ENCODE measurements at places on chromosomes 13 and 19.
A peak's percentile ranks its signal among the peaks of the same experiment; 100 is the strongest.

- no peak for DNase-seq
These were observed 4.6 kb upstream of the KBTBD6 start for GRCh38 chr13:41137241-41137640.

DNA sequence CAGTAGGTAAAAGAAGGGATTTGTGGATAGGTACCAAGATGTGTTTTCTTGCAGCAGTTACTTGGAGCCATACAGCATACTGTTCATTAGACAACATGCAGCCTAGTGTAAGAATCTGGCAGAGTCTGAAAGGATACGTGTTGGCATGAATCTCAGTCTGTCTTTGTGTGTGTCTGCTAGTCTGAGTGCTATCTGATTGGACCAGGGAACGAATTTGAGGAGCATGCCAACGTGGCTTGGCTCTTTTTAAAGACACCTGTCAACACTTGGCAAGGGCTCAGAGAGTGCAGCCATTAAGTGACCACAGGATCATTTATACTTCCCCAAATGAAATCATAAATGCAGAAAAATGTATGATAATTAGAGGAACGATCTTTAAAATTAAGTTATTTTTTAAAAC, 27.6 kb upstream of the ATXN8OS start:
- no peak for DNase-seq

- DNase-seq, result no peak
These were observed 126.0 kb downstream of the RAP2A start for GRCh38 chr13:97559981-97560380.

DNA sequence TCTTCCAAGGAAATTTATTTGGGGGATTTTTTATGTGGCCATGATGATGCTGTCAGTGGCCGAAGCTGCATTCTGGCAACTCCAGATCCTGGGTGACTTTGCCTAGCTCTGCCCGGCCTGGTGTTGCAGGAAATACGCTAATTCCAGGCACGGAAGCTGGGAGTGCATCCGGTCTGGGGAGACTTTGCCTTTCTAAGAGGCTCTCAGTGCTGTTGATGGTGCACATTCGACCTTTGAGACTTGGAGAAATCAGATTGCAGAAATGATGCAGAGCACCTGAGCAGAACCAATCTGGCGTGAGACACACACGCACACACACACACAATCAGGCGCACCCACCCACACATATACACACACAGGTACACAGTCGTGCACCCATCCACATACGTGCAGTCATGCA, 5.9 kb upstream of the TMEM255B start:
- DNase-seq, result no peak

DNA sequence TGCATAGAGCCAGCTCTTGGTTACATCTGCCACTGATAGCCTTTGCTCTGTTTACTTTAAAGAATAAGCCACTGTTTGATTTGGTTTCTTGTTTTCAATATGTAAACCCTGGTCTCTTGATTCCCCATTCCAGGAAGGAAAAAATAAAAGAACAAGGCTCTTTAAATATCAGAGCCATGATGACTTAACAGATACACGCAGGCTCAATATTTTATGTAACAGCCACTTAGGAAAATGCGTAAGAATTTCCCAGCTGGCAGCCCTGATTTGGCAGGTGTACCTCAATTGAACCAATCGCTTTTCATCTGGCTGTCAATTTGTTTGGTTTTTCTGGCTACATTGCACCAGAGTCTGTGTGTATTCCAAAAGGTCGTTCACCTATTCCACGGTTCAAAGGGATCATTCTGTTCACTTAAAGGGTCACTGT, 65.6 kb downstream of the IRS2 start:
- DNase-seq, result no peak

DNA sequence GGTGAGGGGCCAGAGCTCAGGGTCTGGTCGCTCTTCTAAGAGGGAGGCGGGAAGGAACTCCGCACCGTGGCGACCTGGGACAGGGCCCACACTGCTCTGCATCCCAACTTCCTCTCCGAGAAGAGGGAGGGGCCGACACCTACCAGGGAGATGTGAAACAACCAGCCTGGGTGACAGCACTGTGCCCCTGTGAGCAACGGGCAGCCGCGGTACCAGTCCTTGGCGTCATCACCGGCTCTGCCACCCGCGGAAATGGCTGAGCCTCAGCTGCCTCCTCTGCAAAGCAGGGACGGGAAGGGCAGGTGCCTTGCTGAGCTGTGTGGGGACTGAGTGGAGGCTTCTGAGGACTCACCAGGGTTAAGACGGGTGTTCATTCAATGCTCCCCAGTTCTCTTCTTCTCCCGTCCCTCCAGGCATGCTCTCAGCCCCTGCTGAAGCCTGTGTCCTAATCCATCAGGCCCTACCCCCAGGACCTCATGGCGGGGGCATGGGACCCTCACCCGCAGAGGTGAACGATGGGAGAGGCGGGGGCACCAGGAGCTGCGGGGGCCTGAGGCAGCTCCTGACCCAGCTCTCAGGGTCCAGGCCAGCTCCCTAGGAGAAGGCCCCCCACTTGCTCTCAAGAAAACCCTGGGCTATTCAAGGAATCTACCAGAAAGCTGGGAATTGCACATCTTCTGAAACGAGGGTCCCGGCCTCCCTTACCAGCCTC, 9.3 kb downstream of the ZNF787 start:
- DNase-seq, result no peak

GRCh38 chr13:25177012-25177411, 4.9 kb upstream of the AMER2 start:
- no peak for DNase-seq

DNA sequence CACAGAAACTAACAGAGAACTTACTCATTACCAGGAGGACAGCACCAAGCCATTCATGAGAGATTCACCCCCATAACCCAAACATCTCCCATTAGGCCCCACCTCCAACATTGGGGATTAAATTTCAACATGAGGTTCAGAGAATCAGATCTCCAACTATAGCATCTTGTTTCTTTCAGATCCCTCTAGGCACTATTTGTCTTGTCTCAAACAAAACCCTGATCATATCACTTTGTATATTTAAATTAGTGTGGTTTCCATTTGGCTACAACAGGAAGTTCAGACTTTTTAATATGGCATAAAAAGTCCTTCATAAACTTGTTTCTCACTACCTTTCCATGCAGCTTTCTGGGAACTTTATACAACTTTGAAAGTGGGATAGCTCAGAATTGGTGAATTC, 699.0 kb upstream of the MIR17HG start:
- DNase-seq, result no peak

DNA sequence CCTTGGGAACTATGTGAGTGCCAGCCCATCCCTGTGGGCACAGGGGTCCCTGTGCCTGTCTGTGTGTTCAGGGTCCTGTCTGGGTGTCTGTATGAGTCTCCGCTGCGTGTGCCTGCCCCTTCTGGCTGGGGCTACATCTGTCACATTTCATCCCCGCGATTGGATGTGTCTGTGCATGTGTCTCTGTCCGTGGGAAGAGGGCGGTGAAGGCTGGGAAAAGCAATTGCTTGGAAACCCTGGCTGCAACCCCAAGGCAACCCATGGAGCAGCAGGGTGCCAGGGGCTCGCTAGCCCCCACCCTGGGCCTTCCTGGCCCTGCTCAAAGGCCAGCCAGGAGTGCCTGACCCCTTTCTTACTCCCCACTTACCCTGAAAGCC, 1.4 kb downstream of the MAG start:
- no peak for DNase-seq

GRCh38 chr19:46306501-46306900, 9.7 kb downstream of the HIF3A start:
- DNase-seq, result no peak

- DNase-seq, result no peak
These were observed 320.8 kb downstream of the PCDH20 start for GRCh38 chr13:61094865-61095264.

DNA sequence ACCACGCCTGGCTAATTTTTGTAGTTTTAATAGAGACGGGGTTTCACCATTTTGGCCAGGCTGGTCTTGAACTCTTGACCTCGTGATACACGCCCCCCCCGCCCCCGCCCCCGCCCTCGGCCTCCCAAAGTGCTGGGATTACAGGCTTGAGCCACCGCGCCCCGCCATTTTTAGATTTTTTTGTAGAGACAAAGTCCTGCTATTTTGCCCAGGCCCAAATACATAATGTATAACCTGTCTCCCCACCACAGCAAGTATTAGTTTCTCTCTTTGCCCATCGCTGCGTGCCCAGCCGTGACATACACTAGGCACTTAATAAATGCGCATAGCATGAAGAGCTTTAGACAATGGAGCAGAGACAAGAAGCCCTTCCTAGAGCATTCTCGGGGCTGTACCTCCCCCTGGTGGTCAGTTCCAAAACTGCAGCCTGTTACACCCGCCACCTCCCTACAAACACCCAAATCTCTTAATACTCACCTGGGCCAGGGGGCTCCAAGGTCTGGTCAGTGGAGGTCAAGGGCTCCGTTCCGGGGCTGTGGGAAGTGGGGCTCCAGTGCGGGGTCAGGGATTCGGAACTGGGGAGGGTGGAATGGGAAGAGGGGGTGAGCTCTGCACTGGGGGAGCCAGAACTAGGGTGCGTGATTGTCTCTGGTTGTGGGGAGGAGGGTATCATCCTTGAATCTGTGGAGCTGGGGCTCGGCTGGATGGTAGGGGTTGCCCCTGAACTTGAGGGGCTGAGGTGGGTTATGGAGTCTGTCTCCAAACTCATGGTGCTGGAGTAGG, 22.5 kb downstream of the IQCN start:
- DNase-seq, result peak; percentile 52

GRCh38 chr19:13872339-13872694, 4.6 kb upstream of the NANOS3 start:
- DNase-seq, result no peak

GRCh38 chr19:41922585-41922984, 5.7 kb downstream of the ERFL start:
- DNase-seq, result no peak

DNA sequence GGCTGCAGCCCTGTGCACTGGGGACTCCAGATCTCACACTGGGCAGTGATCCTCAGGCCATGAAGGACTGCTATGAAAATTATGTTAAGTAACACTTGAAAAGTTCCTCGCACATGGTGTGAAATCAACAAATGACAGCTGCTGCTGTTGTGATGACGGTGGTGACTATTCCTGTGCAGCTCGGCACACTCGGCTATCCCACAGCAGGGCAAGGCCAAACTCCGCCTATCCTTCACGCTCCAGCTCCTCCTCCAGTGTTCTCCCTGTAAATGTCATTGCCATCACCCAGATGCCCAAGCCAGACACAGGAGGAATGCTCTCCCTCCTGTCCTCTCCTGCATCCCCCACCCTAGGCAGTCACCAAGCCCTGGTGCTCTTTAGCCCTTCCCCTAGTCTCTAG, 31.3 kb downstream of the GRIK5 start:
- no peak for DNase-seq

- DNase-seq, result no peak
These were observed 718.0 kb upstream of the SPRY2 start for GRCh38 chr13:81058916-81059290.

GRCh38 chr13:41017159-41017558, 2.0 kb downstream of the ELF1 start:
- no peak for DNase-seq

DNA sequence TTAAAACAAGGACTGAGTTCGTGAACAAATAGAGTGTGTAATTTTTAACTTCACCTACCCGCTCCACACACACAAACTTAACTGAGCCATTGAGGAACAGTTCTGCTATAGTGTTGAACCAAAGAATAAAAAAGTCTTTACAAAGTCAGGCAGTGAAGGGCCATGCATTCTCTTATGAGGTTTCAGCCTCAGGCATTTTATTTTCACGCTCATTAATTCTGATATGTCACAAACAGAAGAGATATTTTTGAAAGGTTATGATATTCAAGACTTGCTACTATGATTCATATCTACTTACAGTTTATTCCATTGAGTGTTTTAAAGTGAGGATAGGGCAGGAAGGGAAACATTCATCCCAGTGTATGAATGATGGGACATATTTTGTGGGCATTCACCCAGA, 282.2 kb downstream of the SLITRK5 start:
- no peak for DNase-seq

- no peak for DNase-seq
These were observed 281.0 kb downstream of the ATP8A2 start for GRCh38 chr13:25652764-25653163.

DNA sequence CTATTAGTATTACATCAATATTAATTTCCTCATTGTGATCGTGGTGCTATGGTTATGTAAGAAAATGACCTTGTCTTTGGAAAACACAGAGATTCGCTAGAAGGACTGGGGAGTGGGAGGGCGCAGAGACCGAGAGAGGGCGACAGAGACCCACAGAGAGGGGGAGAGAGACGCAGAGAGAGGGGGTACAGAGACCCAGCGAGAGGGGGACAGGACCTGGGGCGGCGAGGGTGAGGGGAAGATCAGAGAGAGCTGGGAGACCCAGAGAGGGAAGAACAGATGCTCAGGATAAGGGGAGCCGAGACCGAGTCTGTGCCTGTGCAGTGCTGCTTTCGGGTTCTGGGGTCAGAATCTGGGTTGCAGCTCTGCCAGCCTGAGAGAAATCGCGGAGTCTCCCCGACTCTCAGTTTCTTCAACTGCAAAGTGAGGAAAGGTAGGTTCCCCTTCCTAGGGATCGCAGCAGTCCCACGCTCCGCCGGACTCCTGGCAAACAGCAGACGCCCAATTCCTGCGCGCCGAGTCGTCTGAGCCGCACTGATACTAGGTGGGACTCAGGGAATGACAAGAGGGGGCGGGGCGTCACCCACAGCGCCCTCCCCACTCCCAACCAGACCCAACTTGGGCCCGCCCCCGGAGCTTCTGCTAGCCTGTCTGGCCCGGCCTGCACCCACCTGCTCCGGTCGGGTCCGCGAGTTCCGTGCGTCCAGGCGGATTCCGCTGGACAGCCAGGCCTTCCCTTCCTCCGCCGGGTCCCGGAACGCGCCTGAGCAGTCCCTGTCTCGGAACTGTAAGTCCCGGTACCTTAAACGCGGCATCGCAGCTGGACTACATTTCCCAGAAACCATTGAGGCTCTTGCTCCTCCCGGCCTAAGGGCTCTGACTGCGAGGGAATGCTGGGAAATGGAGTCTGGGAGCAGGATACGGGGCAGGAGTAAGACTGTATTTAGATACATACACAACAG, 15.3 kb downstream of the IZUMO2 start:
- DNase-seq, result peak; percentile 75

DNA sequence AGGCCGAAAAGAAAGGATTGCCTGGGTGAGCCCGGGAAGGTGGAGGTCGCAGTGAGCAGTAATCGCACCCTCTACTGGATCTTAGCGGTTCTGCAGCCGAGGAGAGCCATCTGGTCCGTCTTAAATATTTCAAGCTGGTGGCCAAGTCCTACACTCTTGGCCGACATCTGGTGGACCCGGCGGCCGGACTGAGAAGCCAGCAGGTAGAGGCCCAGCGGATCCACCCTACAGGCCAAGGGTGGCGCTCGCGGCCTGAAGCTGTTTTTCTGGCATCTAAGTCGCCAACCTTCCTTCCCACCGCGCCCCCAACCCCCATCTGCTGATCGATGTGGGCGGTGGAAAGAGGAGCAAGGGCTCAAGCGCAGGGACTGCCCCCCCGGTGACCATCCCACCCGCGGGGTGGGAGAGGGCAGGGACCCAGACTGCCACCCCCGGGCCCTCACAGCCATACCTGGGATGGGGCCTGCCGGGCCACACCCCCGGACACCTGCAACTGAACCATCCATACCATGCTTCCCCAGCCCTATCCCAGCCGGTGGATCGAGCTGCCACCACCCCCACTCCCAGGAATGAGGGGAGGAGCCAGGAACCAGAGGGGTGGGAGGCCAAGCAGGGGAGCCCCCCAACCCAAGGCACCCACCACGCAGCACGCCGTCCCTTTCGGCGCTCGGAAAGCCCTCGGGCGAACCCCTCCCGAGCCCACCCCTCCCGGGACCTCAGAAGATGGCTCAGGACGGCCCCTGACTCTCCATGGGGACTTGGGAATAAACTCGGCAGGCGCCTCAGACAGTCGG, 46.3 kb upstream of the ZNF730 start:
- DNase-seq, result no peak

GRCh38 chr13:35129500-35129899, 187.4 kb downstream of the NBEA start:
- DNase-seq, result no peak

- no peak for DNase-seq
These were observed 106.5 kb downstream of the LHFPL6 start for GRCh38 chr13:39496506-39496905.

All from GDM1 (cell line).